Activated T-helper 1 cell treated with anti-CD3 and anti-CD28 coated beads, Interleukin-2, amount 50 U/mL, for 16 hours (primary cell): ENCODE measurements at places on chromosomes 12 and 14.
A peak's percentile ranks its signal among the peaks of the same experiment; 100 is the strongest.

DNA sequence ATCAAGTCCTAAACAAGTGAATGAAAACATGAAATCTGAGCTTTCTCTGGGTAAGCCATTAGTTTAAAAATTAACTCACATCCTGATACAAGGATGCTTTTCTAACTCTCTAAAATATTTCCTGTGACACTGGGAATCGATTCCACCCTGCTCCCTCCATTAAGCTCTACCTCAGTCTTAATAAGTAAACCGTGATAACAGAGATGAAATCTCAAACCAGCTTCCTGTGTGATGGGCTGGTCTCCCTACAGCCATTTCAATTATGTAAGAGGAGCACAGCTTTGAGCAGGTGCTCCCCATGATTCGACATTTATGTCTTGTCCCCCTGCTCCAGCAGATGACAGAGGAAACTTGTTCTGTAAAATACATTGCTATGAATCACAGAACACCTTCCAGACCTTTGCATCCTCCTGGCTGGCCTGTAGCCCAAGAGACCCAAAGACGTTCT, 59.0 kb downstream of the GAS2L3 start:
- DNase-seq = no peak

DNA sequence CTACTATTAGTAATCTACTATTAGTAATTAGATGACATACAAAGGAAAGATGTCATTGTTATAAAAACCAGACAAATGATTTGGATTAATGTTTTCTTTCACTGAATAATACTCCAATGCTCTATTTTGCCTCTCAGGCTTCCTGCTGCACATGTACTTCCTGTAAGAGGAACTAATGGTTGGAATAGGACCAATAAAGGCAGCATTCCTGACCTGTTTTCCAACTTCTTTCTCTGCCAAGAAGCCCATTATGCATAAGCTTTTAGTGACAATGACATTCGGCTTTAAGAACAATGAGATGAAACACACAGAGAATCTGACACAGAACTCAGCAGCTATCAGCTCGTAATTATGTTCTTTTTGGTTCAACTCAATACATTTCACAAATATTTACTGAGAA, 5.2 kb upstream of the C12orf56 start:
- no peak for DNase-seq

GRCh38 chr12:88546853-88547252, 33.4 kb downstream of the KITLG start:
- DNase-seq = no peak

DNA sequence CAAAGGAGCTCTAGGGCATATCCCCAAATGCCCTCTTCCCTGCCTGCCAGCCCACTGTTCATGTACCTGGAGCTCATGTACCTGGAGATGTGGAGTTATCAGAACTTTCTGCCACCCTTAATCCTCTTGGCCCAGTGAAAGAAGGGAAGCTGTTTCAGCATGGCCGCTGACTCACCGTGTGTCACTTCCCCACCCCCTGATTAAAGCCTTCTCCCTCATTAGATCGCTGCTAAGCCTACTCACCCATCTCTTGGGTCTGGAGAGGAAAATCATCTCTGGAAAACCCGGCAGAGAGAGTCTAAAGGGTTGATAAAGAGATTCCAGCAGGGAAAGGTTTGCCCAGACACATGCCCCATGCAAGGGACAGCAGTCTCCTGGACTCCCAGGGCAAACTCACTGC, 4.5 kb upstream of the LTBP2 start:
- no peak for DNase-seq

- no peak for DNase-seq
Measured at GRCh38 chr14:101552786-101553231, 8.5 kb upstream of the DIO3 start.

DNA sequence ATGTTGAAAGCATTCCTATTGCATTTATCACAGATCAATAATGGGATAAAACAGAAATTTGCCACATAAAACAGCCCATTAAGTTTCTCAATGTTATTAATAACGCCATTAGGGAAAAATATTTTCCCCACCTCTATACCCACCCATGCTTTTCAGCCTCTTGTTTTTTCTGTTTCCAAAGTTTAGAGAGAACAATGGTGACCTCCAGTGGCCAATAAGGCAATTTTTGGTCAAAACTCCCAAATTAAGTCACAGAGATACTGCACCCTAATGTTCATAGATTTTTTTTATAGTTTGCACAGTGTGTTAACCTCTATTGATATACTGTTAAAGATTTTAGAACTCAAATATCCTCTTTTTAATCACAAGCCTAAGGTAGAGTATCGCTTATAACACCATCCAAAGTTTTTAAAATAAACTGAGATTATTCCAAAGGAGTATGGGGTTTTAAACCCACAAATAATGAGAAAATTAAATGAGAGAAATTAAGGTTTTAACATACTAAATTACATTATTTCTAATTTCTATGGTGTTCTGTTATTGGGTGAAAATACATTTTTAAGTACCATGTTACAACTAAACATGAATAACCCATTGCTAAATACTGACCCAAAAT, 184.7 kb upstream of the DCN start:
- DNase-seq = no peak

- no peak for DNase-seq
Measured at GRCh38 chr14:50040895-50041465, 75.4 kb downstream of the VCPKMT start.

DNA sequence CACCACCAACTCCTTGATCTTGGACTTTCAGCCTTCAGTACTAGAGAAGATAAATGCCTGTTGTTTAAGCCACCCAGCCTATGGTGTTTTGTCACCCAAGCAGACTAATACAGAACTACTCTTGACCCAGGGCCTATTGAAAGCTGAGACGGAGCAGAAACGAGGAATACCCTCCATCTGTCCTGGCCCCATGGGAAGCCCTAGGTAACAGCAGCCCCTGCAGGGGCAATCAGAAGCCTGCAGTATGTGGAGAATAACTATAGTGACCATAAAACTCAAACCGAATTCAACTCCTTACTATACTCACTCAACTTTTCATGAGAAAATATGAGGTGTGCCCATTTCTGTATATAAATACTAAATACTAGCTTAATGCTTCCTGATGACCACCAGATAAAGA, 307.4 kb downstream of the NUAK1 start:
- DNase-seq = no peak

GRCh38 chr12:80230068-80230467, 130.7 kb downstream of the OTOGL start:
- DNase-seq = no peak

DNA sequence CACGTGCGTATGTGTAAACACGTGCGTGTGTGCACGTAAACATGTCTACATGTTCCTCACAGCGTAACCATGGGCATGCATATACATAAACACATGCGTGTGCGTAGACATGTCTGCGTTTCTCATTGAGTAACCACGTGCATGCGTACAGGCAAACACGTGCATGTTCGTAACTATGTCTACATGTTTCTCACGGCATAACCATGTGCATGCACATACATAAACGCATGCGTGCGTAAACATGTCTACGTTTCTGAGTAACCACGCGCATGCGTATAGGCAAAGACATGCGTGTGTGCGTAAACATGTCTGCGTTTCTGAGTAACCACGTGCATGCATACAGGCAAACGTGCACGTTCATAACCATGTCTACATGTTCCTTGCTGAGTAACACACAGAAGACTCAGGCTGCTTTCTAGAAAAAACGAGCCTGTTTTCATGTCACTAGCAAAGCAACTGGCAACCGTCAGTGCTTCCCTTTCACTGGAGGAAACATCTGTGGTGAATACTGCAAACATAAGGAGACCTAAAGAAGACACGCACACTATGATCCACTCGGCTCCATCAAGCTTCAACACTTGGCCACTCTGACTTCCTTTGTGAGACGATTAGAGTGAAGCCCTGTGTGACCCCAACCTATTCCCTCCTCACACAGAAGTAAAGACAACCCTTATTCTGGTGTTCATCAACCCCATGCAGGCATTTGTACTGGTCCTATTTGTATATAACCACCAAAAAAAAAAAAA, 28.8 kb downstream of the POLE start:
- no peak for DNase-seq

- no peak for DNase-seq
Measured at GRCh38 chr14:55537782-55538181, 42.2 kb upstream of the KTN1 start.

GRCh38 chr14:91614187-91614586, 104.1 kb upstream of the PPP4R3A start:
- DNase-seq = no peak

- no peak for DNase-seq
Measured at GRCh38 chr14:33564774-33565630, 385.9 kb downstream of the EGLN3 start.

GRCh38 chr12:60180298-60180697, 584.5 kb downstream of the SLC16A7 start:
- no peak for DNase-seq

DNA sequence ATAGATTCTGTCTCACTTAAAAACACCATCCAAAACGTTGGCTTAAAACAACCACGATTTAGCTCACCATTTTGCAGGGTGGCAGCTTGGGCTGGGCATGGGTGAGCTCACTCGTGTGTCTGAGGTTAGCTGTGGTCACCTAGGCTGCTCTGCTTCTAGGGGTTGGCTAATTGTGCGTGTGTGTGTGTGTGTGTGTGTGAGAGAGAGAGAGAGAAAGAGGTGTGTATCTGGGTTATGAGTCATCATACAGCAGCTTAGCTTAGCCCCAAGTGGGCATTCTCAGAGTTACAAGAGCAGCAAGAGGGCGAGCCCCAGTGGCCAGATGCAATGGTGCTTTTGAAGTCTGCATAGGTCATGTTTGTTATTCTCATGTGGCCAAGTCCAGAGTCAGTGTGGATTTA, 6.0 kb downstream of the FBXW8 start:
- peak; percentile 7 for DNase-seq

- no peak for DNase-seq
Measured at GRCh38 chr12:130487636-130488357, 150.1 kb downstream of the PIWIL1 start.

- no peak for DNase-seq
Measured at GRCh38 chr14:65864984-65865383, 452.5 kb downstream of the FUT8 start.

DNA sequence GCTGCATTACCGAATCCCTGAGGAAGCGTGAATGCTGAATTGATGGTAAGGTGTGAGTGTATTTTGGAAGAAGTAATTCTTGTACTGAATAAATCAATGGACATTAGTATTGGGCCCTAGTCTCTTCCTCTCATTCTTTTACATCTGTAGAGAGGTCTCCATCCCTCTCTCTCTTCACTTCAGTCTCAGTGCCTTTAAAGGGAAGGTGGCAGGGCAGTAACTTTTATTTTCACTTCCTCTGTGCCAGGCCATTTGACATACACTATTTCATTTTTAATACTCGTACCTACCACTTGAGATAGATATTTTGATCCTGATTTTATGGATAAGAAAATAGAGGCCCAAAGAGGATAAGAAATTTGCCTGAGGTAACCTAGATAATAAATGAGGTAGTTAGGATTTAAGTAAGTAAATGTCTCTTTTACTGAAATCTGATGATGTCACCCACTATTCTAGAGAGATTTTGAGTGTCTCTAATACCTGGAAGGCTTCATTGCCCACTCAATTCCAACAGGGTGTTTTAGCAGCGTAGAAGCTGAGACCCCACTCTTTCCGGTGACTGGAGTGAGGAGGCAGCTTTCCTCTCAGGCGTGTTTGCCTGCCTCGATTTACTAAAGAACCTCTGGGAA, 177.9 kb upstream of the PRICKLE1 start:
- no peak for DNase-seq

GRCh38 chr14:90137807-90138206, 76.0 kb downstream of the KCNK13 start:
- DNase-seq = no peak

DNA sequence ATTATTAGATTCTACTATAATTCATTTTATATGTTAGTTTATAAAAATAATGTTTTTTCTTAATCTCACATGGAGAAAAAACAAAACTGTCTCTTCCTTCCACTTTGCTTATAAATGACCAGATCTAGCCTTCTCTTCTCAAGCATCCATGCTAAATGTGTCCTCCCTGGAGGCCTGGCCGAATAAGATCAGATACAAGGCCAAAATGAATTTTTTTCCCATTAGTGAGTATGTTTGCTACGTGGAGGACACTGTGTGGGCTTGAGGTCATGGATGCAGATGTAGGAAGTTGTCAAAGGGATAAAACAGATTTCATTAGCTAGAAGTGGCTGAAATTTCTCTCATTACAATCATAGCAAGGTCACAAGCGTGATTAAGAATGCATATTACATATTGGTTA, 1244.9 kb upstream of the SEL1L start:
- no peak for DNase-seq

GRCh38 chr14:33455654-33456345, 495.1 kb downstream of the EGLN3 start:
- no peak for DNase-seq

DNA sequence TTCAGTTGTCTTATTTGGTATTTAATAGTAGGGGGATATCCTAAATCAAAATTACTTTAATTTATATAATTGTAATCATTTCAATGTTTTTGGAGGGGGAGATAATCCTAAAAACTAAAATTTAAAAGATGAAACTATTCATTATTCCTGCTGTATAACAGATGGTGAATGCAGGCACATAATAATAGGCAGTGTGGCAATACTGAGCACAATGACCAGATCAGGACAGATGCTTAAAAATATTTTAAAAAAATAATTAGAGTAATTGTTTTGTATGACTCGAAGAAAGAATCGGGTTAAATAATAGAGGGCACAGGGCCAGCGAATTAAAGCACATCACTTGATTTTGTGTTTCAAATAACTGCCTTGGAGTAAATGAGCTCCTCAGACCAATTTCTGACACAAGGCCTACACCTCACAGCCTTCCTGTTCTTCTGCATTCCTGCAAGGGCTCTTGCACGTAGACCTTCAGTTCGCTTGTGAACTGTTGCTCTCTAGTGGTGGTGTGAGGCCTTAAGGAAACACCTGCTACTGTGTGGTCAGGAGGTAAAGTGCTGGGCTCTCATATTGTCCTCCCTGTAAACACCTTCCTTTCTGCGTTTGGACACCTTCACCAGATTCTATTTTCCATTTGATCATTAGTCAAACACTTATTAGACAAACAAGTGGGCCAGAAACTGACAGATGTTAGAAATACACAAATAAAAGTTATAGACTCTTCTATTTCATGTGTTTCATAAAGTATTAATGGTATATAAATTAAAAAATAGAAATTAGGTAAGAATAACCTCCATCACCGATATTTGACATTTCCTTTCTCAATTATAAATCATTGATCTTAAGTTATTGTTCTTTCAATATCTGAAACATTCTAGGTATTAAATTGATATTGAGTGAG, 29.3 kb upstream of the KLRF1 start:
- DNase-seq = peak; percentile 21

DNA sequence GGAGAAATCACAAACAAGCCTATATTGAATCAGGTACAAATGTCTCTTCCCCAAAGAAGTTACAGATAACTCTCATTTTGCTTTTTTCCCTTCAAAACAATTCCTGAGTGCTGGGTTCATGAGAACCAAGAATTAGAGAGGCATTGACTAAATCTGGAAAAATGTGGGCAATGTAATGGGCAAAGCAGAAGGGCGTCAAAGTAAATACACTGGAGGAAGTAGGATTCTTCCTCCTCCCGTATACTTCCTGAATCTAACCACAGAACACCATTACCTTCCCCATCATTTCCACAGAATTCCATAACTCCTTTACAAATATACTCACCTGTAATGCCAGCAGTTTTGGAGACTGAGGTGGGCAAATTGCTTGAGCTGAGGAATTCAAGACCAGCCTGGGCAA, 3.0 kb upstream of the RBMS2 start:
- no peak for DNase-seq

- no peak for DNase-seq
Measured at GRCh38 chr12:51784688-51785087, 63.8 kb downstream of the FIGNL2 start.

- no peak for DNase-seq
Measured at GRCh38 chr12:51955702-51956101, 4.2 kb downstream of the ACVR1B start.
